Foreskin fibroblast (primary cell): ENCODE measurements at places on chromosomes 5 and 9.

GRCh38 chr5:9343146-9343850 is 202.6 kb downstream of the SEMA5A start:
- no peak for DNase-seq

DNA sequence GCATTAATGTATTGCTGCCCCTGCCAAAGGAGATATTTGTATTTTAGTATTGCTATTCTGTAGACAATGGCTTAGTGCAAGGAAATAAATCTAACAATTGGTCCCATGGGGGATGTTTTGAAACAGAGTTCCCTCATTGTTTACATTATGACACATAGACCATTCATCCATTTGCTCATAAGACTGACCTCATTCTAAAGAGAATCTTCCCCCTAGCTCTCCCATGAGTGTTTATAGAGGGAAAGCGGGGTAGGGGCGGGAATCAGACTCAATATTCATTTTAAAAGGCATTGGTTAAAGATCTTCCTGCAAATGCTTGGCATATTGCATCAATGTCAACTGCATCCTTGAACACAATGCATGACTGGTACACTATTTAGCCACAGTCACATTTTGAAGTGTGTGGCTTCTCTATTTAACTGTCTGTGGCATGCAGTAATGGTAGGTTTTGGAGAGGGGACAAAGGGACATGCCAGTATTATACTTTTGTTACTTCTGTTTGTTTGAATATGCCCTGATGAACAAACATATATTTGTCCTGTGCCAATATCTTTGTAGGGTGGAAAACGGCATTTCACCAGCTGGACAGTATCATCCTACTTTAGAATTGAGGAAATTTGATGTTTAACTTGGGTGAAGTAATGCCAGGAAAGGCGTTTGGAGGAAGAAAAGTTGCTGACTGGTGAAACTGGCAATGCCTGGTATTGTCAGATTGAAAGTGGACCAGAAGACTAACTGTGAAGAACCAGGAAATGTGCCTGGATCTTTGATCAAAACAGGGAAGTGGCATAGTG is 84.1 kb upstream of the MEGF10 start:
- peak; percentile 93 for DNase-seq

GRCh38 chr5:126301056-126301455 is 122.2 kb upstream of the GRAMD2B start:
- DNase-seq = no peak

GRCh38 chr5:1406681-1407640 is 38.3 kb downstream of the SLC6A3 start:
- DNase-seq = no peak

- DNase-seq = peak; percentile 65
These were observed 13.5 kb upstream of the B4GALT1 start for GRCh38 chr9:33180526-33181184.

DNA sequence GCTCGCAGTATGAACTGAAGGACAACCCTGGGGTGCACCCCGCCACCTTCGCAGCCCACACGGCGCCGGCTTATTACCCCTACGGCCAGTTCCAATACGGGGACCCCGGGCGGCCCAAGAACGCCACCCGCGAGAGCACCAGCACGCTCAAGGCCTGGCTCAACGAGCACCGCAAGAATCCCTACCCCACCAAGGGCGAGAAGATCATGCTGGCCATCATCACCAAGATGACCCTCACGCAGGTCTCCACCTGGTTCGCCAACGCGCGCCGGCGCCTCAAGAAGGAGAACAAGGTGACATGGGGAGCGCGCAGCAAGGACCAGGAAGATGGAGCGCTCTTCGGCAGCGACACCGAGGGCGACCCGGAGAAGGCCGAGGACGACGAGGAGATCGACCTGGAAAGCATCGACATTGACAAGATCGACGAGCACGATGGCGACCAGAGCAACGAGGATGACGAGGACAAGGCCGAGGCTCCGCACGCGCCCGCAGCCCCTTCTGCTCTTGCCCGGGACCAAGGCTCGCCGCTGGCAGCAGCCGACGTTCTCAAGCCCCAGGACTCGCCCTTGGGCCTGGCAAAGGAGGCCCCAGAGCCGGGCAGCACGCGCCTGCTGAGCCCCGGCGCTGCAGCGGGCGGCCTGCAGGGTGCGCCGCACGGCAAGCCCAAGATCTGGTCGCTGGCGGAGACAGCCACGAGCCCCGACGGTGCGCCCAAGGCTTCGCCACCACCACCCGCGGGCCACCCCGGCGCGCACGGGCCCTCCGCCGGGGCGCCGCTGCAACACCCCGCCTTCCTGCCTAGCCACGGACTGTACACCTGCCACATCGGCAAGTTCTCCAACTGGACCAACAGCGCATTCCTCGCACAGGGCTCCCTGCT is 3.8 kb downstream of the IRX1 start:
- no peak for DNase-seq

GRCh38 chr5:61809651-61810050 is 477.6 kb downstream of the ZSWIM6 start:
- DNase-seq = no peak

DNA sequence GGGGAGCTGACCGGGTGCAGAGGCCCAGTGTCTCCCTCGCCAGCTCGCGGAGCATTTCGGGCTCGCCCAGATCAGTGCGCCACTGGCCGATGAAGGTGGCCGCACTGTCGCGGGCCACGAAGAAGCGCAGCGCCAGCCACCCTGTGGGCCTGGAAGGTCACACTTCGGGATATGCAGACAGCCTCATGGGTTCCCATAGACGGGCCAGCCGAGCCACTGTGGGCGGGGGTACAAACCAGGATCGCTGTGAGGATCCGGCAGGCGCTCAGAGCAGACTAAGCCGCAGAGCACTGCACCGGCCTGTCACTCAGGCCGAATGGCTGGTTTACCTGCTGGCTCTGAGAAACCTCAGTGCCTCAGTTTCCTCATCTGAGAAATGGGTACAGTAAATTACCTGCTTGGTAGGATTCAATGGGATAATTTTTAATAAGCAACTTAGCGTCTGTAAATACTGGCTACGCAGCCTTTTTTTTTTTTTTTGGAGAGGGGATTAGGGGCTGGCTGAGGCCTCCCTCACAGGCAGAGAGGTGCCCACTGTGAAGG is 64.0 kb upstream of the IGFBPL1 start:
- DNase-seq = no peak

- no peak for DNase-seq
These were observed 370.3 kb upstream of the IRX2 start for GRCh38 chr5:3121813-3122212.

- peak; percentile 48 for DNase-seq
These were observed 51.5 kb downstream of the KLF9 start for GRCh38 chr9:70362952-70363351.

DNA sequence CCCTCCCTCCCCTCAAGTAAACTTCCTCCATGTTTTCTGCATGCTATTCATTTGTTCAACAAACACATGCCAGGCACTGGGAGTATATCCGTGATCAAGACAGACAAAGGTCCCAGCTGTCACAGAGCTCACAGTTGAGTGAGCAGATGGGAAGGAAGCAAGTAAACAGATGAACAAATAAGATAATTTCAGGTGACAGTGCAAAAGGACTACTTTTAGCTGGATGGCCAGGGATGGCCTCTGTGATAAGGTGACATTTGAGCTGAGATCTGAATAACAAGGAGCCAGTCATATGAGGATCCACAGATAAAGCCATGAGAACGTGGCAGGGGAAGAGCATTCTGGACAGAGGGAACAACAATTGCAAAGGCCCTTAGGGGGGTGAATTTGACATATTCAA is 121.7 kb upstream of the RAD23B start:
- DNase-seq = no peak

DNA sequence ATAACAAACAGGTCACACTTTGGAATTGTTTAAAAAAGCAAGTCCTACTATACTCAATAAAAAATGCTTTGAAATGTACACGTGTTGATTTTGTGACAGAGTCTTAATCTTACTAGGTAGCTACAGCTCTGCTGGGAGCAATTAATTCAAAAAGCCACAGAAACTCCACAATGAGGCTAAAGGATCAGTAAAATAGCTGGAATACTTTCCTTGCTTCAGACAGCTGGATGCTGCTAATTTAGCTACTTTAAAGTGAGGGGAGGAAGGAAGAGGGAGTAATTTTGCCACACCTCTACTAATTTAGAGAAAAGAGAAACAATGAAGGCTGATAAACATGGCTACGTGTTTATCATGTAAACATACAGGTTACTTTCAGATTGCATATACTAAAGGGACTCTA is 927.6 kb upstream of the DMAC1 start:
- DNase-seq = no peak

- DNase-seq = no peak
These were observed 33.1 kb upstream of the PPARGC1B start for GRCh38 chr5:149697001-149697400.

GRCh38 chr5:112907166-112907631 is 14.8 kb downstream of the REEP5 start:
- no peak for DNase-seq

- DNase-seq = no peak
These were observed 85.9 kb downstream of the ERBIN start for GRCh38 chr5:66012271-66012670.

DNA sequence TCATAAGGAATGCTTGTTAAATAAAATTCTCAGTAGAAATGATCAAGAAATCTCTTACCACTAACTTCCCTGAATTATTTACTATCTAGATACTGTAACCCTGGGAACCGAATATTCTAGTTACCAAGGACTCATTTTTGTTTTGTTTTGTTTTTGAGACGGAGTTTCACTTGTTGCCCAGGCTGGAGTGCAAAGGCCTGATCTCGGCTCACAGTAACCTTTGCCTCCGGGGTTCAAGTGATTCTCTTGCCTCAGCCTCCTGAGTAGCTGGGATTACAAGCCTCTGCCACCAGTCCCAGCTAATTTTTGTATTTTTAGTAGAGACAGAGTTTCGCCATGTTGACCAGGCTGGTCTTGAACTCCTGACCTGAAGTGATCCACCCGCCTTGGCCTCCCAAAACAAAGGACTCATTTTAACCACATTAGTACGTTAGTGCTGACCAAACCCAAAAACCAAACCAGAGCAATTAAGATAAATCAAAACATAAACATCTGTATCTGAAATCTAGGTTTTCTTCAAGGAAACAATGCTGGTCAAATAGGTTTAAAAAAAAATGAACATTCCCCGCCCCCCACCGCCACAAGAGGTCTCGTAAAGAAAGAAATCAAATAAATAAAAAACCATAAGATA is 3.7 kb downstream of the TXN start:
- DNase-seq = no peak

GRCh38 chr5:1486271-1486670 is 37.5 kb downstream of the LPCAT1 start:
- no peak for DNase-seq

GRCh38 chr5:176542135-176542595 is 5.0 kb upstream of the RNF44 start:
- no peak for DNase-seq

DNA sequence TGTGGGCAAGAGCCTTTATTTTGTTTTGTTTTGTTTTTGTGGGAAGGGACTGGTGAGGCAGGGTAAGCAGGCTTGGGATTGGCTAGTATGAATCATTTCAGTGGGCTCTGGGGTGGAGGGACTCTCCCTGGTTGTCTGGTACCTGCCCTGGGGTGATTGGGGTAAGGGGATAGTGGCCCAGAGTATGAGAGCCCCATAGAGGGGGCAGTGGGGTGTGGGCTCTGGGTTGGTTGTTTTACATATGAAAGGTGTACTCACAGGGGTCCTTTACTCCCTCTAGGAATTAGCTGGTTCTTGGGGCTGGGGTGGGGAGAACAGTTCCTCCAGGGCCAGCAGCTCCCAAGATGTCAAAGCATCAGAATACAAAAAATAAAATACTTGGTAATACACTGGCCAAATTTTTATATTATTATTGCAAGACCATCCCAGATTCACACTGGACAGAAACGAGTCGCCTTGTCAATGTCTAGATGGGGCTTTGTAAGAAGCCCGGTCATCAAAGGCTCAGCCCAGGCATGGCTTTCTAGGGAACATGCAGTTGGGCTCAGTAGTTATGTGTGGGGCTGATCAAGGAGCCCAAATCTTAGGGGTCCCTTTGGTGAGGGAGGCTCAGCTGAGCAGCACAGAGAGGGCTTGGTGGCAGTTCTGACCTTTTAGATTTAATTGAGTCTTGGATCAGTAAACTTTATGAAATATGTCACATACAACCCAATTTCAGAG is 190.5 kb downstream of the NXNL2 start:
- no peak for DNase-seq

- peak; percentile 57 for DNase-seq
These were observed 6.2 kb downstream of the MAPKAP1 start for GRCh38 chr9:125700791-125701190.

DNA sequence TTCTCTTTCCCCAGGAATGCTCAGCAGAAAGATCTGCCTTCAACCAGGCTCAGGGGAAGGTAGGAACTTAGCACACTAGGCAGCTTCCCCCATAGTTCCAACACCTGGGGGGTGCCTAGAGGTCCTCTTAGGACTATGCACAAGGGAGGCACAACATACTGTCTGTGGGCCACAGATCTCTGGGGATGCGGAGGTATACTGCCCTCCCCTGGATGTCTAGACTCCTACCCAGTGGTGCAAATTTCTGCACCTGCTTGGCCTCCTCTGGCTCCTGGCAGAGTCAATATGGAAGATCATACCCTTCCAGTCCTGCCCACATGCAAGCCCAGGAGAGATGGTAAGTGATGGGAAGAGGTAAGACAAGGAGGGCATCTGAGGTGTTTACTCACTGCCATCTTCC is 247.5 kb upstream of the DAPK1 start:
- no peak for DNase-seq

GRCh38 chr9:109907400-109907799 is 127.4 kb downstream of the PALM2AKAP2 start:
- DNase-seq = no peak

- peak; percentile 93 for DNase-seq
These were observed 6.0 kb downstream of the B4GALT1 start for GRCh38 chr9:33161011-33161588.

DNA sequence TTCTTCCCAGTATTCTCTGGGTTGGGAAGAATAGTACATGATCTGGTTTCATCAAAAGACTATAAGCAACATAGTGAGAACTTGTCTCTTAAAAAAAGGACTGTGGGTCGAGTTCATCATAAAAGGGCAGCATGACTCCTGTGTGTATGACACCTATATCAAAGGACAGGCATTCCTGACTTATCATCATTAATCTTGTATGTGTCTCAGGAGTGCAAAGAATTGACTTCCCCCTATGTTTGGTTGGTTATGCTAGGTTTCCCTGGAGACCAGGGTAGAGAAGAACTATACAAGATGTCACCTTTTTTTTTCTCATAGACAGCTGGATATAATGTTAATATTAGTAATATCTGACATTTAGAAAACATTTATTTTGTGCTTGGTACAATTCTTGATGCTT is 173.1 kb upstream of the ANKRD55 start:
- no peak for DNase-seq

GRCh38 chr9:134233022-134233421 is 68.7 kb upstream of the RNU6ATAC start:
- no peak for DNase-seq

DNA sequence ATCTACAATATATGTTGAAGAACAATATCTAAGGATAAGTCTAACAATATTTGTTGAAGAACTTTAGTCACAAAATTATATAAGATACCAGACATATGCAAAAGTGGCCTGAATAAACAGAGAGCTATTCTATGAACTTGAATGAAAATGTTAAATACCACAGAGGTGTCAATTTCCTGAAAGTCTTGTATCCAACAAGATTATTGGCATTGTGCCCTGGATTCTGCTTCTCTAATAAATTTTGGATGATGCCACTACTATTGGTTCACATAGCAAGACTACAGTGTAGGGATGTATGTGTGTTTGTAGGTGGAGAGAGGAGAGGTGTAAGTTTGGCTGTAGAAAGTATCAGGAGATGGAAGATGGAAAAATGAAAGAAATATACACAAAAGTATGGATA is 731.8 kb upstream of the RGMB start:
- peak; percentile 6 for DNase-seq
